ENCODE measurements at places on chromosomes 1 and 21.
A peak's percentile ranks its signal among the peaks of the same experiment; 100 is the strongest.

DNA sequence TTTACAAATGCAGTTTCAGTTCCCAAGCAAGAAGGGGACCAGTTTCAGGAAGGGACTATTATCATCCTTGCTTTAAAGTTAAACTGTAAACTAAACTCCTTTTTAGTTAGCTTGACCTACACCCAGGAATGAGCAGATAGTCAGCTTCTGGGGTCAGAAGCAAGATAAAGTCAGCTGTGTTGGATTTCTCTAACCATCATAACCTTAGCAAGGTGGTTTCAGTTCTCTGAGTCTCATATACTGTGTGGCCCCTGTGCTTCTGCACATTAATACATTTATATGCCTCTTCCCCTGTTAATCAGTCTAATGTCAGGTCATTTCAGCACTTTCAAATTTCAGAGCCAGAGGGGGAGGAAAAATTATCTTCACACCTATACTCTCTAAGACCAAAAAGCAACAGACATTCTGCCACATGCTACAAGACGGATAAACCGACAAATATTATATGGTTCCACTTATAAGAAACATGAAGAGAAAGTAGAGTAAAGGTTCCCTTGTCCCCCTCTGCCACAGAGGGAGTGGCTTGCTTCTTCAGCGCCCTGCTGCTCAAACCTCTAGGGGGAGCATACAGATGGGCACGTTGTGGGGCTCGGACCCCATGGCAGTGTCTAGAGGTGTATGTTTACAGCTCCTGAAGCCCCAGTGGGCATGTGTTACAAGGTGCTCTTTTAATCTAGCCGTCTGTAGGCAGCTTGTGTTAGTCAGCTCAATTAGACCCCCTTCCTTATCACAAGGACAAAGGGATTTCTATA lies 89.1 kb downstream of the SMYD3 start:
- DNase-seq, result no peak

GRCh38 chr1:96596226-96596922 lies 125.2 kb upstream of the PTBP2 start:
- DNase-seq, result no peak

- no peak for DNase-seq
Measured at GRCh38 chr1:118381197-118381869, 196.3 kb upstream of the SPAG17 start.

DNA sequence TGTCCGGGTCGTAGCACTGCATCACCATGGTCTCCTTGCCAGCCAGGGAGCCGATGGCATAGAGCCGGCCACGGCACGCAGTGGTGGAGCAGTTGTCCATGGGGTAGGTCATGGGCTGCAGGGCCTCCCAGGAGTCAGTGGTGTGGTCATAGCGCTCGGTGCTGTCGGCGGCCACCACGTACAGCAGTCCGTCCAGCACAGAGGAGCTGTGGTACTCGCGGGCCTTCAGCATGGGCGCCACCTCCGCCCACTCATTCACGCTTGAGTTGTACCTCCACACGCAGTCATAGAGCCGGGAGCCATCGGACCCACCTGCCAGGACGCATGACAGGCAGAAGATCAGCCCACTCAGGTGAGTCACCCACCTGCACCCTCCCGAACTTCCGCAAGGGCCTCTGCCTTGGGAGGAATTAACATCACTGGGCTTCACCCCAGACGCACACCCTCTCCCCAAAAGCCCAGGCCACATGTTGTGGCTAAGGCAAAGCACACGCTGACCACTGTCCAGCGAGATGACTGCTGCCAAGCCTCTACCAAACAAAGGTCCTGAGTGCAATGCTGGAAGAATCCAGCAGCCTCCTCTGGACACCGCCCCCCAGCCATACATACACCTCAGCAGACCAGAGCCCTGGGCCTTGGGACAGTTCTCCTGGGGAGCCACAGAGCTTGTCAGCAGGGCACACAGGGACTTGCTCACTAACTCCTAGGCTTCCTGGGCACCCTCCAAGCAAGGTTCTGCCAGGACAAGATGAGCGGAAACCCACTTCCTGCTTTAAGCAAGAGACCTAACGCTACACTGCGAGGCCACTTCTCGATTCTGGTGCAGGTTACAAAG lies 3.3 kb downstream of the KLHL21 start:
- DNase-seq, result peak; percentile 56

DNA sequence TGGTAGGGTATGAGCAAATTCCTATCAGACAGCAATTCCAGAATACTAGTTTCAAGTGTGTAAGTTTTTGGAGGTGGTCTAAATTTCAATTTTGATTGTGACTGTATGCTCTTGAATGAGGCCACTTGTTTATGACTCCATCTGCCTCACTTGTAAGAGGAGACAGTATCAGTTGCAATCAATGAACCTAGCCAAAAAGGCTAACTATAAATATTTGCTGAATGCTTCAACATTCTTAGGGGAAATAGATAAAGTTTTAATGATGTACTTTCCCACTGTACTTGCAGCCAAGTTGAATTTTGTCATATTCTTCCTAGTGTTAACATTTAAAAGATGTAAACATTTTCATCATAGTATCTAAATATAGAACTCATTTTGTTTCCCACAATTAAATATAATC lies 32.1 kb upstream of the RWDD3 start:
- DNase-seq, result no peak

DNA sequence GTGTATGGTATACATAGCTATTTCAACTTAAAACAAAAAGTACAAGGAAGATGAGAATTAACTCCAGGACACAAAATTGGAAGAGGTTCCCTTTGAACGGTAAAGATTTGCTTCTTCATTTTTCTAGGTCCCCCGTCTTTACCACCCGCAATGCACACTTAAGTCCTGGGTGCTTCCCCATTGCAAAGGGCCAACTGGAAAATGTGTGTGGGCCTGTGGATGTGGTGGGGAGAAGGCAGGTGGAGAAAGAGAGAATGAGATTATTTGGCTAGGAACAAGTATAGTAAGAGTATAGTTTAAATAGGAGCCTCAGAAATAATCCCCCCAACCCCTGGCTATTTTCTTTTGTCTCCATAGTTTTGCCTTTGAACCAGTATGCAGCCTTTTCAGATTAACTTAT lies 115.4 kb downstream of the HLX start:
- DNase-seq, result no peak

GRCh38 chr1:34276606-34277005 lies 99.9 kb downstream of the C1orf94 start:
- DNase-seq, result no peak

- no peak for DNase-seq
Measured at GRCh38 chr1:236301080-236301957, 19.6 kb upstream of the ERO1B start.

GRCh38 chr1:30822006-30822405 lies 64.4 kb upstream of the LAPTM5 start:
- DNase-seq, result no peak

- no peak for DNase-seq
Measured at GRCh38 chr1:23344987-23345472, 946 bp upstream of the HNRNPR start.

DNA sequence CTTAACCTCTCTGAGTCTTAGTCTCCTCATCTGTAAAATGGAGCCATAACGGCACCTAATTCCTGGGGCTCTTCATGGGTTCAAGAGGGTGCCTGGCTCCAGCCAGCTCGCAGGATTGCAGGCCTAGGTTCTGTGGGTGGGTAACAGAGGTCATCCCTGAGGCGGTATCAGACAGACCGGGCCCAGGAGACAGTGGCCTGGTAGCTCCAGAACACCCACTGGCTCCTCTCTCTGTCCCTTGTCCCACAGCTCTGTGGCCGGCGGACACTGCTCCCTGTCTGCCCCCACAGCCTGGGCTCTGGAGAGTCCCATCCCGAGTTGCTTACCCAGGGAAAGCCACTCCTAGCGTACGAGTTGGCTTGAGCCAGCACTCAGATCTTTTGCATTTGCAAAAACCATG lies 150.3 kb downstream of the PEX14 start:
- no peak for DNase-seq

- no peak for DNase-seq
Measured at GRCh38 chr21:23475281-23476219, 2131.7 kb downstream of the MRPL39 start.

GRCh38 chr1:205711105-205712048 lies 31.1 kb upstream of the SLC45A3 start:
- DNase-seq, result peak; percentile 25

DNA sequence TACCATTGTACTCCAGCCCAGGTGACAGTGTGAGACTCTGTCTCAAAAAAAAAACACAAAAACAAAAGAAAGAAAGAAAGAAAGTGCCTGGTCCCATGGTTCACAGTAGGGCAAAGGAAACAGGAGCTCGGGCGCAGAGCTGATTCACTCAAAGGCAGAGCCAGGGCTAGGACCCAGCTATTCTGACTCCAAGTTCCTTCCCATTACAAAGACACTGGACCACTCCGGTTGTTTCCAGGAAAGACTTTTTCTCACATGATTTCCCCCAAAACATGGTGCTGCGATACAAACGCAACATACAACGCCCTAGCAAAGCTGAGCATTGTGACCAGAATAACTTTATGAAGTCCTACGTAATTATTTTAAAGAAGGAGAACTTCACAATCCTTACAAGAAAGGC lies 10.7 kb downstream of the ABCG1 start:
- DNase-seq, result no peak

DNA sequence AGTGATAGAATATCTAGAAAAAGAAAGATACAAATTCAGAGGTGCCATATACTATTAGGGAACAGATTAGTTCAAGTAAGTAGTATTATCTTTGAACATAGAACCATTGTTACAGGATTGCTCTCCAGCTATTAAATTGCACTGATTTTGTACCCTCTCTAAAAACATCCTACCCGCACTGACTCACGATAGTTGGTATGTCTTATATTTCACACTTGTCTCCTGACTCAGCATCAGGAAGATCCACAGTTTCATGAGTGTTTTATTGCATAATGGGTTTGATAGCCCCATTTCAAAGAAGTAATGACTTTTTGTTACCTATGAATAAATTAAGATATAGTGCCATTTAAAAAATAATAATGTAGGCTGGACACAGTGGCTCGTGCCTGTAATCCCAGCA lies 6.0 kb downstream of the TATDN3 start:
- no peak for DNase-seq

DNA sequence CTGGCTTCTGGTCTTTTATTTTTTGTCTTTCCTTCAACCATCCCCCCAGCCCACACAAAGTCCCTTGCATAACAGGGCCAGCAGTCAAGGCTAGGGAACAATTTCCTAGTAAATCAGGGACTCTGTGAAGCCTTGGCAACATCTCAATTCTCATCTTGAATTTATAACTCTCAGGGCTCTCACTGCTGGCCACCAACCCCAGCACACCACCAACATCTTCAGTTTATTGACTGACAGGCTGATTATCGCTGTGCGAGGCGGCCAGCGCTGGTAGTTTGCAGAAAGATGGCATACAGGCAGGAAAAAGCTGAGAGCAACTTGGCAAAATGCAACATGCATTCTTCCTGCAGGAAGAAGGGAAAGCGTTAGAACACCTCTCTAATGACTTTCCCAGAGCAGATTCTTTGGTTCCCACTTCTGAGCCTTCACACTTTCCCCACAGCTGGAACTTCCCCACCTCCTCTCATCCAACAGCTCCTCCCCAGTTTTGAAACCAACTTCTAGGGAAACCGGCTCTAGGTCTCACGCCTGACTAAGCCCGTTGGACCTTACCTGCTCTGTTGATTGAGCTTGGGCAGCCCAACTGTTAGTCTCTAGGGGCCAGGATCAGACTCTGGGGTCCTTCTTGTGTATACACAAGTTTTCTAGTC lies 26.3 kb upstream of the CSF1 start:
- DNase-seq, result no peak

DNA sequence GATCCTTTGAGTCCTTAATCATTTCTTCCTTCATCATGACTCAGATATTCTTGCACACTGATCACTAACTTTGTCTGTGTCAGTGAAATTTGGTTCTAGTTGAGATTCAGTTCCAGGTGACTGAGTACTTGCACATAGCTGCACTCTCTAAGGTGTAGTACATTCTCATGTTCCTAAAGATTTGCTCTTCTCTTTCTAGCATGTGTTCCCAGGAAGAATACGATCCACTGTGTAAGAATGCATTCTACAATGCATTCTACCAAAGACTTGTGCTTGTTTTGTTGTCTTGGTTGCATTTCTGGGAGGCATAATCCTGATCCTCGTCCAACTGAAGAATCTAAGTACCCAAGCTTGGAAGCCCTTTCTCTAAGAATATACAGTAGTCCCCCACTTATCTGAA lies 104.3 kb upstream of the CDC42BPA start:
- DNase-seq, result no peak

DNA sequence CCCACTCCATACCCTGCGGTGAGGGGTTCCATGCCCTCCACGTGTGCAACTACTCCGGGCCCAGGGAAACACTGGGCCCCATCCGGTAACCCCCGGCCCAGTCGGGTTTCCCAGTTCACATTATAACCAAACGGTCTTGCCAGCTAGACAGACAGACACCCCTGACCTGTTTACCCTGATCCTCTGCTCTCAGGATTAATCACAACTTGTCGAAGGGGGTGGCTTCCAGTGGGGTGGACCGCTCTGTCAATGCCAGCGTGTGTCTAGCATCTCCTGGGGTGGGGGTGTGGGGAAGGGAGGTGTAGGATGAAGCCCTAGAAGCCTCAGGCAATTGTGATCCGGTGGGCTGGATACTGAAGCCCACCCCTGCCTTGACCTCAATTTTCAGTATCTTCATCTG lies 4.6 kb upstream of the OLIG2 start:
- no peak for DNase-seq

- no peak for DNase-seq
Measured at GRCh38 chr1:15189692-15190370, 36.3 kb downstream of the TMEM51 start.

DNA sequence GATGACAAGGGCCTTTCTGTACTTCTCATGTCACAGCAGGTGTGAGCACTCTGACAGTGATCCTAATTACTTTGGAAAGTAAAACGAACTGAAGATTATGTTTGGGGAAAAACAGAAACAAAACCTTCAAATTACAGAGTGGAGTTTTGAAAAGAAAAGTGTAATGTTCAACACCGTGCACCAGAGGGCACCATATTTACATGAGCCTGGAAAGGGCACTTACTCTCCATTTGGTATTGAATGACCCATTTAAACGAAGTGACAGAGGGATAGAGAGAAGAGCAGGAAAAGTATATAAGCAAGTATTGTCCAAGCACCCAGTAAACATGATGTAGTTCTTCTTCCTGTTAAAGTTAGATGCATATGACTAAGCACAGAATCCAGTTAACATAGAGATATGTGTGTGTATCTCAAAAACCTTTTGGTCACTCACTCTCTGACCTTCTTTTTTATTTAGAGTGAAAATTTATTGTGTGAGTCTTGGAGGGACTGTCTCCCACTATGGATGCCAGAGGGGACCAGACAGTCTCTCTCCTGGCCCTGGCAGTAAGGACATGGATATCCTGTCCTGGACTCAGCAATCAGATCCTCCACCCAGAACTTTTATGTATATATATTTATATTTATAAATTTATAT lies 3.8 kb upstream of the RGSL1 start:
- DNase-seq, result no peak

DNA sequence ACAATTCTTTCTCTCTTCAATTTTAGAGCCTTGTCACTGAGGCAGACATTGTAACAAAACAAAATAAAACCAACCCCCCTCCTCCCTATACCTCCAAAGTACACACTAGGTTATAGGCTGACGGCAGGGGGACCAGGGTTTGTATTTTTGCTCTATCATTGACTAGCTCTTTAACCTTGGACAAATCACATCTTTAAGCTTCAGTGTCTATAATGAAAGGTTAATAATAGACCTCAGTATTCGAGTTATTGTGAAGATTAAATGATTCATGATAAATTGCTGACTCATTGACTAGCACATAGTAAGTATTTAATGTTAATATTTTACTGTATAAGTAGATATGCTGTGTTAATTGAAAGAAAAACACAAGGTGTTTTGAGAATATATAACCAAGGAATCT lies 1267.6 kb upstream of the ADGRL2 start:
- DNase-seq, result no peak

All from stimulated activated CD4-positive, alpha-beta T cell treated with anti-CD3 and anti-CD28 coated beads, Interleukin-12 subunit alpha, Interleukin-12 subunit beta, amount 100 ng/mL, for 4 hours (primary cell).